ENCODE measurements at places on chromosomes 1 and 21.

DNA sequence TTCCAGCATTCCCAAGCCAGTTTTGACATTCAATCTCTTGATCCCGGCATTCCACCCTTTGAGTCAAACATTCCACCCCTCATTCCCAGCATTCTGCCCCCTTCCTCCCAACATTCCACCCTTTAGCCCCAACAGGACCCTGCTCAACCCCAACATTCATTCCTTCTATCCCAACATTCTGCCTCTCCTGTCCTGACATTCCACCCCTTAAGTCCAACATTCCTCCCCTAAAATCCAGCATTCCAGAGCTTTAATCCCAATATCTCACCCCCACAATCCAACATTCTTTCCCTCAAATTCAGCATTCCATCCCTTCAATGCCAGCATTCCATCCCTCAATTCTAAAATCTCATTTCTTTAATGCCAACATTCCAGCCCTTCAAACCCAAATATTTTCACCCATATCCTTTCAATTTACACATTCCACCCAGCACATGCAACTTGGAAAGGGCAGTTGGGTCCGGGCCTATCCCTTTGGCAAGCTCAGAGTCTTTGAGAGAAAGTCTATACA lies 22.9 kb downstream of the DDX20 start:
- DNase-seq, result no peak

GRCh38 chr1:18886003-18886335 lies 16.4 kb downstream of the ALDH4A1 start:
- no peak for DNase-seq

DNA sequence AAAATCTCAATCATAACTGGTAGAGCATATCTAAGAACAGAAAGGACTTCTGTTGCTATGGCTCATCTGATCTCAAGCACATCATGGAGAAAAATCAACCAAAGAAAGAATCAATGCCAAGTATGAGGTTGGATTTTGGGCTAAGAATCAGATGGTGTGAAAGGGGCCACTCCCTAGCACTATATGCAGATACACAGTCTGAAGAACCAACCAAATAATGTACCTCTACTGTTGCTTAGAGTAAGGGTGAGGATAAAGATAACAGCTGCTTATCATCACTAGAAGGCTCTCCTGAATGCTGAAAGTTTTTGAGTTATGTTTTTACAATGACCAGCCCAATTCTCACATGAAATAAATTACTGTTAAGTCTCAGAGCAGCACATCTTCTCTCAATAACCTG lies 35.6 kb downstream of the ST7L start:
- DNase-seq, result no peak

- DNase-seq, result no peak
These were observed 3.1 kb upstream of the NCF2 start for GRCh38 chr1:183593356-183593755.

DNA sequence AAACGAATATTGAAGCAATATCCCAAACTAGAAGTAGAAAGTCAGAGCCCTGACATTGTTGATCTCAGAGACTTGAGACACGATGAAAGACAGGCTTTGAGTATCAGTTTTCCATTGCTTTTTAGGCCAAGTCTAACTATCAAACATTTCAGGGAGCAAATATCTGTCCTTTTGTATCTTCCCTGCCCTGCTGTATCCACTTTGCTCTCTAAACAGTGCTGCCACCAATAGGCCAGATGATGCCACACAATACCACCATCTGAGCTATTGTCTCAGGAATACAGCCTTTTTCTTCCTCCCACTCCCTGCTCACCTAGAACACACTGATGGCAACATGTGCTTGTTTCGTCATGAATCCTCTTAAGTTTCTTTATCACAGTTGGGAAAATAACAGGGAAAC lies 62.6 kb upstream of the SPAG17 start:
- no peak for DNase-seq

DNA sequence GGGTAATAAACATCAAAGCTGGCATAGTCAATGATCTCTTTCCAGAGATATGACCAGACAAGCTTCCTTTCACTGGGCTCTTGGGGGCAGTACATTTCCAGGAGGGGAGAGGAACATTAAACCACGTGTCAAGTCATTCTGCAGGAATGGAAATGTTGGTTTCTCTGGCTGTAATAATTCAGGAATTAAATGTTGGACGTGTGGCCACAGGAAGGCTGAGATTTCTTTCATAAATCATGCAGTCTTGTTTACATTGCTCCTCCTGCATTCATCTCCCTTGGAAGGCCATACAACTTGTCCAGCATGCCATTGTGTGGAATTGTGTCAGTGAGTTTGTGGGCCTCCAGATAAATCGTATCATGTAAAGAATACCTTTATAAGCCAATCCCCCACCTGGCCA lies 259.2 kb downstream of the ADGRL2 start:
- DNase-seq, result no peak

- no peak for DNase-seq
These were observed 1.4 kb upstream of the NVL start for GRCh38 chr1:224331326-224331725.

- no peak for DNase-seq
These were observed 51.2 kb upstream of the EDN2 start for GRCh38 chr1:41535716-41536115.

DNA sequence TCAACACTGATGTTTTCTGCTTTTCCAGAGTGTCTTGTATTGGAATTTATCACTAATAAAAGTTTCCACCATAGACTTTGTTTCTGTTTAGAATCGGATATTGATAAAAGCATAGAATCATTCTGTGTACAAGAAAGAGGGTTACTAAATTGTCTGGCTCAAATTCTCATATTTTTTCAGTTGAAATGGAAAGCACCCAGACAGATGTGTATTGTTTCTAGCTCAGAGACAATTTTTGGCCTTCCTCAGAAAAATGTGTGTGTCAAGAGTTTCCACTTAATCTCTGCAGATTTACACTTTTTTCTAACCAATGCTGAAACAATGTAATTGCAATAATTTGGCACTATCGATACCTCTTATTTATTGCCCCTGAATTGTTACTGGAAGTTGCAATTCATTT lies 20.2 kb downstream of the LHX9 start:
- no peak for DNase-seq

DNA sequence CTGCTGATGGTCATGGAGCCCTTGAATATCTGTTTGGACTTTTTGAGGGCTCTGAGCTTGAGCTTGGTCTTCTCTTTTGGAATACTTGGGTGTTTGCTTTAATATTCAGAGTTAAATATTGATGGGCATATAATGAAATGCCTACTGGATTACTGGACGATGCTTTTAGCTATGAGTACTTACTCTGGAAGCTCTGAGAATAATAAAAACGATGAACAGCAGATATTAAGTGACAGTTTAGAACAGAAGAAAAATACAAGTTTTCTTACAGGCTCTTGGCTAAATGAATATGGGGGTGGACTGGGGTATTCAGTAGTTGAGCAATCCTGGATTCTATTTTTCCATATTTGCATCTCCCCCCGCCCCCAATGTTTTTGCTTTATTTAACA lies 20.7 kb downstream of the GALNT2 start:
- no peak for DNase-seq

DNA sequence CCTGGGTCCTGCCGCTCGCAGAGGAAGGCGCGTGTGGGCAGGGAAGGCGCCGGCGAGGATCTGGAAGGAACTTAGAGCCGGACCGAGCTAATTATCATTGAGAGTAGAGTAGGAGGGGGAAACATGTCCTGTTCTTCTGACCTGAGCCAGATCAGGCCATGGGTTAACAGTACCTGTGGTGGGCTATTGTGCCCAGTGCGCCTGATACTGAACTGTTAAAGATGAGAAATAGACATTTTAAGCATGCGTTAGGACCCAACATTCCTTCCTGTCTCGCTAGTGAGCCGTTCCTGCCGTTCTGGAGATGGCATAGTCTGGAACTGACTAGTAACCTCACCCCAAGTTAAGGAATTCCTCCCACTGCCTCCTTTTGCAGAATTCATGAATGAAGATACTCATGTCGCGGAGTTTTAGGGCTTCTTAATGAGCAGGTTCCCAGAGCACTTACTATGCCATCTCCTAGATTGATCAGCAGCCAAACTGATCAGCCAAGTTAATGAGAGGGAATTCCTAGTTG lies 870 bp downstream of the STRIP1 start:
- DNase-seq, result no peak

DNA sequence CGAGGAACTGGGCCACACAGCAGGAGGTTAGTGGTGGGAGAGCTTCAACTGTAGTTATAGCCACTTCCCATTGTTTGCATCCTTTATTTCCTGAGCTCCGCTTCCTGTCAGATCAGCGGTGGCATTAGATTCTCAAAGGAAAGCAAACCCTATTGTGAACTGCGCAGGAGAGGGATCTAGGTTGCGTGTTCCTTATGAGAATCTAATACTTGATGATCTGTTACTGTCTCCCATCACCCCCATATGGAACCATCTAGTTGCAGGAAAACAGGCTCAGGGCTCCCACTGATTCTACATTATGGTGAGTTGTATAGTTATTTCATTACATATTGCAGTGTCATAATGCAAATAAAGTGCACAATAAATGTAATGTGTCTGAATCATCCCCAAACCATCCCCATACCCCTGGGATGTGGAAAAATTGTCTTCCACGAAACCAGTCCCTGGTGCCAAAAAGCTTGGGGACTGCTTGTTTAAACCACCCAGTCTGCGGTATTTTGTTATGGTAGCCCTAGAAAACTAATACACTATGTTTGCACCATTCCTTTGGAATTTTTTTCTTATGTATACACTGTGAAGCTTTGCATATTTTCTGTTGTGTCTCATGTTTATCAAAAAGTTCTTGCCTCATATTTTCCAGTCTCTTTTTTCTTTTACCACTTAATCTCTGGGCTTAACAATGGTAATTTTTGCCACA lies 136.6 kb upstream of the IVNS1ABP start:
- no peak for DNase-seq

- no peak for DNase-seq
These were observed 15.0 kb downstream of the SNX27 start for GRCh38 chr1:151626740-151627334.

DNA sequence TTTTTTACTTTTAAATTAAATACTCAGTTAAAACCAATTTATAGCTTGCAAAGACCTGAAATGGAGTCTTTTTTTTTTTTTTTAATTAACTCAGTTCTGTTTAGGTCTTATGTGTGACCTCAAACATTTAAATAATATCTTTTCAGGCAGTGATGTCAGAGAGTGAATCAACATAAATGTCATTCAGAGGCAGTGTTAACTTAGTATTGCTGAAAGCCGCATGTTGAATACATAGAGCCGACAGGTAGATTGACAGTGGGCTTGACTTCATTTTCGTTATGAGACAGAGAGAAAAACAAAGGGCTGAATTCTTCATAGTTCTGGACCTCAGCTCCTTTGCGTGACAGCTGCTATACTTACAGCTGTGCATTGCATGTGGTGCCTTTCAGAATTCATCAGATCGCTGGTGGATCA lies 51.5 kb downstream of the PRDM2 start:
- no peak for DNase-seq

- DNase-seq, result no peak
These were observed 5.6 kb upstream of the ERO1B start for GRCh38 chr1:236287356-236287755.

- DNase-seq, result no peak
These were observed 15.9 kb downstream of the PEA15 start for GRCh38 chr1:160221089-160221488.

DNA sequence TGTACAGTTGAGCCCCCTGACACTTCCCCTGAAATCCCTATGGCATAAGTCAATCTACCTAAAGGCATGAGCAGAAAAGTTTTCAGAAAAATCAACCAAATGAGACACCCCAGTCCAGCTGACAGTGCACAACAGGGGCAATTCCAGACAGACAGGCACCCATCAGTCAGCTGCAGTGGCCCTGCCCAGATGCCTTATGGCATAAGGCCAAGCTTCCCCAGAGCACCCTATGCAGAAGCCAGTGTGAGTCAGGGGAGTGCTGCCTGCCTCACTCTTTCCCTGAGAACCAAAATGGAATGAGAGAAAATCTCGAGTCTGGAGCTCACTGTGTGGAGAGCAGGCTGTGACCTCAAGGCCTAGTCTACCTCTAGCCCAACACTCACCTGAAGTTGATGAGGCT lies 38.1 kb downstream of the MRAP start:
- no peak for DNase-seq
